ENCODE measurements at places on chromosomes 1 and 21. TPM values are rescaled to one million over a fixed set of nuclear protein-coding genes. Genes with fewer than 3 reads are reported as not detected.

DNA sequence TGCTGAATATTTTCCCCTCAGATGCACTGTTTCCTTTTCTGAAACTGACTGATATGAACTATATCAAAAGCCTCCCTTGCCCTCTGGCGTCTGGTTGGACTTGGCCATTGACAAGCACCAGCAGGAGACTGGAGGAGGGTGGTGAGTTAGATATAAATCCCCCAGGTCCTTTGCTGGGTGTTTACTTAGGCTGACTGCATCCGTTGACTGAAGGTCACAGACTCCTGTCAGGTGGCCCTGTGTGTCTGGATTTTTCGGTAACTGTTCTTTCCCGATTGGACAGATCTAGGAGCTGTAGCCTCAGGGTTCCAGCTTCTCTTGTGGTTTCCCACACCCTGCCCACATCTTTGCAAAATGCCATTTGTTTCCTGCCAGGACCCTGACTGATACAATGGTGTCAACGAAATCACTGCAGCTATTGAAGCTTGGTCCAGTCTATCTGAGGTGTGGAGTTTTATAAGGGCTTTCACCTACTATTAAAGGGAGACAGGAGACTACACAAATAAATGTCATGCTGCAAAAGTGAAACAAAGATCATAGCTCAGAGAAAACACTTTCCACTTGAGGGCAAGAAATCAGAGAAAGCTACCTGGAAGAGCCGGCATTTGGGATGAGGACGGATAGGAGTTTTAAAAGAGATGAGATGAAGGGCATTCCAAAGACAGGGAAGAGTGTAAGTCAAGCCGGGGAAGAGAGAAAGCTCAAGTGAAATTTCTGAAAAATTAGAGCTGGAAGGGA is 1.5 kb upstream of the MAGI3 start:
- H3K4me3 ChIP-seq, result peak overlapping the region; percentile 90
- no peak overlapping the region for H3K27ac ChIP-seq
- H3K4me1 ChIP-seq, result peaks cover 29% of the 10 kb centered on the region
- DNase-seq, result peak; percentile 7

- H3K4me1 ChIP-seq, result no peaks in the 10 kb centered on the region
- H3K27me3 ChIP-seq, result no peaks in the 10 kb centered on the region
- DNase-seq, result no peak
- no peak overlapping the region for H3K27ac ChIP-seq
- no peak overlapping the region for H3K4me3 ChIP-seq
Observed at GRCh38 chr1:4150262-4150661, 250.2 kb upstream of the C1orf174 start.

DNA sequence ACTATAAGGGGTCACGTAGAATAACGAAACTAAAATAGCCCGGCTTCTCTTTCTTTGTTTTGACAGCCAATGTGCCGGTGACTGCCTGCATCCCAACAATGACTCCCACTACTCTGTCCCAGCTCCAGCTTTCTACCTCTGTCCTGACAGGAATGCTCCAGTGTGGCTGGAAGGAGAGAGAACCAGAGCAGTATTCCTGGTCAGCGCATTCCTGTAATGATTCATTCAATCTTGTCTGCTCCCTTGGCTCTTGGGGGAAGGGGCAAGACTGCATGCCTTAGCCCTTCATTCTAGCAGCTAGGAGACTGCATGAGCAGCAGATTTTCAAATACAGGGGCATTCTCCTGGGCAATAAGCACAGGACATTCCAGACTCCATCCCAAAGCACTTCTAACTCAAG is 132.1 kb upstream of the PRMT6 start:
- H3K27ac ChIP-seq, result no peak overlapping the region
- DNase-seq, result no peak
- H3K4me1 ChIP-seq, result no peaks in the 10 kb centered on the region
- no peaks in the 10 kb centered on the region for H3K27me3 ChIP-seq

- H3K27me3 ChIP-seq, result no peaks in the 10 kb centered on the region
- no peaks in the 10 kb centered on the region for H3K36me3 ChIP-seq
- no peak overlapping the region for H3K4me3 ChIP-seq
- no peak overlapping the region for H3K27ac ChIP-seq
Observed at GRCh38 chr21:35075546-35075945, 26.4 kb upstream of the RUNX1 start.

GRCh38 chr1:62380181-62380580 is 56.7 kb upstream of the USP1 start:
- no peaks in the 10 kb centered on the region for H3K4me1 ChIP-seq
- H3K27me3 ChIP-seq, result no peaks in the 10 kb centered on the region
- H3K36me3 ChIP-seq, result no peaks in the 10 kb centered on the region
- no peak overlapping the region for H3K27ac ChIP-seq
- no peak overlapping the region for H3K4me3 ChIP-seq

DNA sequence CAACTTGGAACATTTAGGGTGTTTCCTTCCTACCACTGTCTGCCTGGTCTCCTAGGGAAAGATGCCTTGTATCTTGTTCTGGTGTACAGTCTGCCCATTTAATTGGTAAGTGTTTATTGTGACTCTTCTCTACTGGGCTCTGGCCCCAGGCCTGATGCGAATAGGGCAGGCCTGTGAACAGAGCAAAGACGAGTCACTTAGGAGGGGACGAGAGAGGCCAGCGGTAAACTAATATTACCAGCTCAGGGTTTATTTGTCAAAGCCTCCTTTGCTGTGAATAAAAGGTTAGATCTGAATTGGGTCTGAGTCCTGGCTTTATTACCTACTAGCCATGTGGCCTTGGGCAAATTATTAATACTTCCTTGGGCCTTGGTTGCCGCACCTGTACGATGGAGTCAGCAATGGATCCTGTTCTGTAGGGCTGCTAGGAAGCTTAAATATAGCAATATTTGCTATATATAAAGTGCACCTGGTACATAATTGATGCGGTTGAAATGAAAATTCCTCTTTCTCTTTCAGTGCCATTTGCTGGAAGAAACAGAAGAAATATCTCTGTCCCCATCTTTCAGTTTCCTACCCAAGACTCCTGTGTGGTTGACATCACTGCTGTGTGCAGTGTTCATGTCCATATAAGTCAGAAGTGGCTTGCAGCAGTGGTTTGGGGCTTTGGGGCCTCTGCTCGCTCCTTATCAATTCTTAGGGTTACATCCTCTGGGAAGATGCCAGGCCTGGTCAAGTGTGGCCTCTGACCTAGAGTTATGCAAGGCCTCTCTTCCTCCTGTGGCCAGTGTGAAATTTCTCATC is 32.4 kb downstream of the MAPKAPK2 start:
- no peak overlapping the region for H3K4me3 ChIP-seq
- H3K27me3 ChIP-seq, result no peaks in the 10 kb centered on the region
- peak; percentile 52 for DNase-seq
- H3K36me3 ChIP-seq, result peaks cover 4% of the 10 kb centered on the region
- H3K27ac ChIP-seq, result peak overlapping the region; percentile 82
- H3K4me1 ChIP-seq, result peaks cover 78% of the 10 kb centered on the region

GRCh38 chr1:193558491-193559028 is 372.1 kb upstream of the B3GALT2 start:
- no peak overlapping the region for H3K4me3 ChIP-seq
- no peak for DNase-seq
- no peaks in the 10 kb centered on the region for H3K27me3 ChIP-seq
- H3K36me3 ChIP-seq, result peaks cover 11% of the 10 kb centered on the region
- H3K27ac ChIP-seq, result peak overlapping the region; percentile 31
- peaks cover 8% of the 10 kb centered on the region for H3K4me1 ChIP-seq

PTAFR gene
- 0.56 TPM for total RNA-seq

ASH1L gene
- total RNA-seq, result 42.9 TPM

EPHB2 gene
- total RNA-seq, result 0.08 TPM

DNA sequence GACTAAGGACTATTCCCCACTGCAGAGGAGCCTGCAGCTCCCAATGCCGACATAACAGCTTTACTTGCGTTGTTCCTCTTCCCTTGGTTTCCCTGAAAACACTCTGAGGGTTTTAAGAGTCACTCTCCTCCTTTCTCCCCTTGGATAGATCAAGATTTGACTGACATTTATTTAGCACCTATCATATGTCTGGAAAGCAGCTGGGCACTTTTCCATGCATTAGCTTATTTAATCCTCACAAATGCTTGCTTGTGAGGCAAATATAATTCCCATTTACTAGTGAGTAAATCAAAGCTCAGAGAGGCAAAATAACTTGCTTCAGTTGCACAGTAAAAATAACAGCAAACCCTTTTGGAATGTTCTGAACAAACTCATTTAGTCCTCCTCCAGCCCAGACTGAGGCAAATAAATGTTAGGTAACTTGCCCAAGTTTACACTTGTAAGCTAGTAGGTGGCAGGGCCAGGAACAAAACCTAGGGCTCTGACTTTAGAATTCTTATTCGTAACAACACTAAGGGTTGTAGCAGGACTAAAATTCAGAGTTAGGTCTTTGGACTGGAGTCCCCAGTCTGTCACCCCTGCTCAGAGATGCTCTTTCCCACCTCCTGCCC is 81.4 kb downstream of the KCND3 start:
- peaks cover 2% of the 10 kb centered on the region for H3K4me1 ChIP-seq
- H3K4me3 ChIP-seq, result no peak overlapping the region
- no peaks in the 10 kb centered on the region for H3K36me3 ChIP-seq
- no peak overlapping the region for H3K27ac ChIP-seq

GNL2 gene
- total RNA-seq, result 58.1 TPM

GRCh38 chr1:40174788-40175187 is 13.6 kb downstream of the RLF start:
- peaks cover 10% of the 10 kb centered on the region for H3K36me3 ChIP-seq
- no peaks in the 10 kb centered on the region for H3K27me3 ChIP-seq
- H3K27ac ChIP-seq, result no peak overlapping the region

ADCY10 gene
- not detected for total RNA-seq

- no peak for DNase-seq
- no peak overlapping the region for H3K4me3 ChIP-seq
- H3K4me1 ChIP-seq, result no peaks in the 10 kb centered on the region
- no peaks in the 10 kb centered on the region for H3K36me3 ChIP-seq
Observed at GRCh38 chr21:20856926-20857325, 141.3 kb upstream of the NCAM2 start.

CD244 gene
- total RNA-seq, result 1.8 TPM

DNA sequence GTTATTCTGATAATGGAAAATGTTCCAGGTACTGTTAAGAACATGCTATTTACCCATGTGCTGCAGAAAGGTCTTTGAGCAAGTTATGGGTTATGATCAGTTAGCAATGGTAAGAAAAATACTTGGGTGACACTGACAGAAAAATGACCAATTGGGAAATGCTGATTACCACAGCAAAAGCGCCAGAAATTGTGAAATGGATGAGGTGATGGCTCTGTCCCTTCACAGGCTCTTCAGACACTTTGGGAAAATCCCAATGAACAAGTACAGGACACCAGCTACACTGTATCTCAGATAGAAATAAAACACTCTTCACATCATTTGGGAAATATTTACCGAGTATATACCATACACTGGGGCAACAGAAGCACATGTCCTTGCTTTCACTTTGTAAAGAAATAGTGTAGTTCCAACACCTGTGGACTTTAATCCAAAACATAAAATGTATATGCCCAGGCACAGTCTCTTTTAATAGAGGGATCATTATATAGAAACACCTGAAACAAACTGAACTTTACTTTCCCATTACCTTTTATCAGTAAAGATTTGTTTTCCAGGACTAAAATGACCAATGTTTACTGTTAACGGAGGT is 13.9 kb downstream of the SOD1 start:
- no peak overlapping the region for H3K27ac ChIP-seq
- no peak for DNase-seq
- no peaks in the 10 kb centered on the region for H3K27me3 ChIP-seq
- H3K36me3 ChIP-seq, result peaks cover 21% of the 10 kb centered on the region

TRIM46 gene
- total RNA-seq, result 15.5 TPM

DNA sequence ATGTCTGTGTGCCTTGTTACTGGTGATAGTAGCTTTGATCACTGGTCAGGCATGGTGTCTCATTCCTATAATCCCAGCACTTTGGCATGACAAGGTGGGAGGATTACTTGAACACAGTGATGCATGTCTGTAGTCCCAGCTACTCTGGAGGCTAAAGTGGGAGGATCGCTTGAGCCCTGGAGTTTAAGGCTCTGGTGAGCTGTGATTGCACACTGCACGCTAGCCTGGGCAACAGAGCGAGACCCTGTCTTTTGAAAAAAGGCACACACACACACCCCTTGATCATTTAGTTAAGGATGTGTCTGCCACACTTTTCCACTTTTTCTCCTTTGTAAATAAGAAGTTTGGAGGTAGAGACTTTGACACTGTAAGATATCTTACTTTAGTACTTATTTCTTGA is 15.1 kb downstream of the MIGA1 start:
- H3K4me1 ChIP-seq, result peaks cover 2% of the 10 kb centered on the region
- H3K27ac ChIP-seq, result no peak overlapping the region
- no peak for DNase-seq
- peaks cover 24% of the 10 kb centered on the region for H3K36me3 ChIP-seq

- DNase-seq, result no peak
- no peak overlapping the region for H3K27ac ChIP-seq
- no peaks in the 10 kb centered on the region for H3K27me3 ChIP-seq
- peaks cover 1% of the 10 kb centered on the region for H3K36me3 ChIP-seq
- H3K4me1 ChIP-seq, result peaks cover 5% of the 10 kb centered on the region
- H3K4me3 ChIP-seq, result no peak overlapping the region
Observed at GRCh38 chr1:184114818-184115398, 63.4 kb downstream of the TSEN15 start.

DNA sequence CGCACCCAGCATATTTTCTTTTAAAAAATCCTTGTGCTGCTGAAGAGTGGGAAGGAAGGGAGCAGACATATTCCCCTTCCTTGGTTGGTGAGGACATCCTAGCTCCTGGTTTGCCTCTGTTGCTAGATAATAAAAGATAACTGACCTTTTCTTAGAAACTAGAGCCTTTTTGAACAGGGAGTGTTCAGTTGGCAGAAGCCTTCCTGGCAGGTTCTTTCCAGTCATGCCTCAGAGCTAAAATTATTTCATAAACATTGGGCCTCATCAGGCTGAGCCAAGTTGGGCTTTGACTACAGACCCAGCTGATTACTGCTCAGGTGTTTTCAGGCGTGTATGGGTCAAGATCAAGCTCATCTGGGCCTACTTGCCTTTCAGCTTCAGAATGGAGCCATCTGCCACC is 22.7 kb upstream of the SH3BGRL3 start:
- no peak overlapping the region for H3K27ac ChIP-seq
- H3K4me1 ChIP-seq, result peaks cover 3% of the 10 kb centered on the region
- H3K36me3 ChIP-seq, result peaks cover 63% of the 10 kb centered on the region
- H3K4me3 ChIP-seq, result no peak overlapping the region
- DNase-seq, result no peak
- no peaks in the 10 kb centered on the region for H3K27me3 ChIP-seq

DNA sequence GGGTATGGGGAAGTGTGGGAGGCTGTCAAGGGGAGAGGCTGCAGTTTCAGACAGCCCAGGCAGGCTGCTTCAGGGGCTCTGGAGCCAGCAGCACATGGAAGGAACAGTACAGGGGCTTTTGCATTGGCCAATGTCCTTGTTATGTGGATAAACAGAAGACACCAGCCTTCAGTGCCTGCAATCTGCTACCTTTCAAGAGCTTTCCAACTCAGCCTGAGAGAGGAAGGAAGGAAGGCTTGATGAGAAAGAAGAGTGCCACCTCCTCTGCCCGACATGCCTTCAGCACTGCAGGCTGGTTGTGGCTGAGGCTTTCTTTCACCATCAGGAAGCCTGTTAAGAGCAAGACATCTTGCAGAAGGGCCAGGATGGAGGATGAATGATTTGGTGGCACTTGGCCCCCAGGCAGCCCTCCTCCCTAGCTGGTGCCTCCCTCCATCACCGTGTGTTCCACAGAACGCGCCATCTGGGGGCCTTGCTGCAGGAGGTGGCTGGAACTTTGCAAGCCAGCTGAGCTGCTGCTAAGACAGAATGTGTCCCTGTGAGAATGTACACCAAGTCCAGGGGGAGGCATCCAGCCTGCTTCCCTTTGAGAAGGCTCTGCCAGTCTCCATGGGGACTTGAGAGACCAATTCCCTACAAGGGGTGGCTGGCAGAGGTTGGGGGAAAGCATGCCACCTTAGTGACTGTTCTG is 372.4 kb upstream of the PROX1 start:
- H3K27ac ChIP-seq, result no peak overlapping the region
- H3K27me3 ChIP-seq, result peaks cover 22% of the 10 kb centered on the region
- no peaks in the 10 kb centered on the region for H3K36me3 ChIP-seq
- DNase-seq, result no peak
- H3K4me3 ChIP-seq, result no peak overlapping the region
- H3K4me1 ChIP-seq, result no peaks in the 10 kb centered on the region

Data from activated CD4-positive, alpha-beta T cell treated with anti-CD3 and anti-CD28 coated beads, Interleukin-2, amount 10 ng/mL, durations not matched to agents 7 days and 5 days (primary cell).